Memory B cell (primary cell): ENCODE measurements at places on chromosomes 1 and 21.

- no peak for DNase-seq
Measured at GRCh38 chr1:229585338-229585737, 26.8 kb upstream of the ABCB10 start.

GRCh38 chr1:211695135-211695816 is 19.9 kb upstream of the NEK2 start:
- DNase-seq = no peak

DNA sequence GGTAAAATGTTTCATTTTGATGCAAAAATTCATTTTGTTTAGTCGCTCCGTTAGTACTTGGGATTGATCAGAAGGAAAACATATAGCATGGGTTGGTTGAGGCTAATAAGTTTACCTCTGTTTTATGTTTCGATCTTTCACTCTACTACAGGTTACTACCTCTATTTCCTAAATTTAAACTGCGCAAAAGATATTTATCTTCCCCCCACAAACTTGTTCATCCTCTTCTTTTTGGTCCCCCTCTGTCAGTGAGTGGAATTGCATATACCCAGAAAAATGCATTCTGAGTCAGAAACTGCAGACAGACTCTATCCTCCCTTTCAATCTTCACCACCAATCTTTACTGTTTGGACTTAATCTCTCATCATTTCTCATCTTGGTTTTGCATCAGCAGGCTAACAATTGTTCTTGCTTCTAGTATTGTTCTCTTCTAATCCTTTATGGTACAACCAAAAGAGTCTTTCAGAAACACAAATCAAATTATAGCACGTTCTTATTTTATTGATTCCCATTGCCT is 316.0 kb upstream of the ADGRL4 start:
- no peak for DNase-seq

DNA sequence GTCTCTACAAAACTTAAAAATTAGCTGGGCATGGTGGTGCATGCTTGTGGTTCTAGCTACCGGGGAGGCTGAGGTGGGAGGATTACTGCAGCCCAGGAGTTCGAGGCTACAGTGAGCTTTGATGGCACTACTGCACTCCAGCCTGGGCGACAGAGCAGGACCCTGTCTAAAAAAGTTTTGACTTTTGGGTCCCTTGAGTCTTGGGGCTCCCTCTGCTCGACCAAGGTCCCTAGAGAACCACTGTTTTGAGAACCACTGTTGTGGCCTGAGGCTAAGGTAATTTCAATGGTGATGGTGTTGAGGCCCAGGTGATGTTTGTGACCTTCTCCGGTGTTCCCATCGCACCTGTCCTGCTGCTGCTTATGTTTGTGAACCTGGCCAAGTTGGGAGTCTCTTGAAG is 3.1 kb upstream of the CAMTA1 start:
- DNase-seq = no peak

DNA sequence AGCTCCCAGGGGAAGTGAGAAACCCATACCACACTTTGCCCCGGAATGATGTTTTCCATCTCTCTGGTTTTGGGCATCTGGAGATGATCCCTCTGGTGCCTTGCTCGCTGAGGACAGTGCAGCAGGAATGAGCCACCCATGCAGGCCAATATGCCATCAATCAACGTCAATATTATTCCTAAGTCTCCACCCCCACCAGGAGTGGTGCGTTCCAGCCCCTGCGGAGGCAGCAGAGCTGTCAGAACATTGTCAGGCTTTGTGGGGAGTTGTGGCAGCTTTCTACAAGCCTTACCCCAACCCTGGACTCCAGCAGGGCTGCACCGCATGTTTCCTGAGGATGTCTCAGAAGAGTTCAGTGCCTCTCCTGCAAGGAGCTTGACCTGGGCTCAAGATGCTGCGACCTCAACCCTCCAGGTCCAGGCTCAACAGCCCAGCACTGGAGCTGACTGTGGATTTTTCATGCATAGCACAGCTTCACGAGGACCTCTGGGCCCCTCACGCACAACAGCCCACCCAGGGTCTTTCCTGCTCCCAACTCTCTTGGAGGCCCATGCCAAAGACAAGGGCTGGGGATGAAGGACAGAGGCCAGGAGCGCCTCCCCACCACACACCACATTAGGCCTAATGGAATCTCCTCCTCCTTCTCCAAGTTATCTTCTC is 67.5 kb downstream of the PSMG1 start:
- DNase-seq = no peak

DNA sequence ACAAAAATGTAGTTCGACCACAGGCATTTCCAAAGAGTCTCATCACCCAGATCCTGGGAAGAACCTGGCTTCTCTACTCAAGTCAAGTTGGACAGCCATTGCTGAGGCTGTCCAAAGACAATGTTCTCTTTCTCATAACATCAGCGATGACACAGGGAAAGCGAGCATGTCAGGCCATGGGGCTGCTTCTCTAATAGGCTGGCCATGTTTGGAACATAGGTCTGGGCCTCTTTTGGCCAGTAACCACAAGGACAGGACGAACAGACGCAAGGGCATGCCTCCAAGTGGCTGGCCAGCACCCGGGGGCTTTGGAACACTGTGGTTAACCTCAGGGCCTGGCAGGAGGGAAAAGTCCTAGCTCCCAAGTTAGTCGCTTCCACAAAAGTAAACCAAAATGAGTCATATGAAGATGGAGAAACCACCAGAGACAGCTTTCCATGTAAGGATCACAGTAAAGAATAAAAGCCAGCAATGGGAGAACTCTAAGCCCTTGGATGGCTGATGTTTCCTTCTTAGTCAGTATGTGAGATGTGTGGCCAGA is 80.6 kb upstream of the SLC44A3 start:
- DNase-seq = no peak

DNA sequence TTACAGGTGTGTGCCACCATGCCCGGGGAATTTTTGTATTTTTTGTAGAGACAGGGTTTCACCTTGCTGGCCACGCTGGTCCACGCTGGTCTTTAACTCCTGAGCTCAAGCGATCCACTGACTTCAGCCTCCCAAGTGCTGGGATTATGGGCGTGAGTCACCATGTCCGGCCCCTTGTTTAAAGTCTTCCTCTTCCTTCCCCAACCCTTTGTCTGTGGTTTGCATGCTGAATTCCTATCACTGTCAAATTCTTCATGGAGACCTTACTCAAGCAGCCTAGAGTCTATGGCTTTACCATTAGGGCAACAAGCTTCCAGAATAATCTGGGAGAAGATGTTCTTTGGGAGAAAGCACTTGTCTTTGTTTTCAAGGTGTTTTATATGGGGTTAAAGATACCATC is 34.7 kb downstream of the B3GALT5 start:
- no peak for DNase-seq

DNA sequence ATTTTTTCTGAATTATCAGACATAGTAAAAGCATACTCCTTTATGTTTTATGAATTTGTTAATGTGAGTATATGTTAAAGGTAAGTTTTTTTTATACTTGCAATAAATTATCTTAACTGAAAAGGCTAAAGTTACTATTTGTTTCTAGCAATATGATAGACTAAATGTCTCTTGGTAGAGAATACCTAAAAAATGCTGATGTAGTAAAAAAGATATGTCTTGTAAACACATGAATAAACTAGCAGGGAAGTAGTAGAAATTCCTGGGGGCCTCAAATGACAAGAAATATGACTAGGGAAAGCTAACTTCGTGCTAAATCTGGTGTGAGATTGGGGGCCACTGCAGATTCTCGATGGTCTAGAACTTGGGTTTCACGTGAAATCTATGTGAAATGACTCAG is 188.1 kb upstream of the CACNA1E start:
- DNase-seq = no peak

DNA sequence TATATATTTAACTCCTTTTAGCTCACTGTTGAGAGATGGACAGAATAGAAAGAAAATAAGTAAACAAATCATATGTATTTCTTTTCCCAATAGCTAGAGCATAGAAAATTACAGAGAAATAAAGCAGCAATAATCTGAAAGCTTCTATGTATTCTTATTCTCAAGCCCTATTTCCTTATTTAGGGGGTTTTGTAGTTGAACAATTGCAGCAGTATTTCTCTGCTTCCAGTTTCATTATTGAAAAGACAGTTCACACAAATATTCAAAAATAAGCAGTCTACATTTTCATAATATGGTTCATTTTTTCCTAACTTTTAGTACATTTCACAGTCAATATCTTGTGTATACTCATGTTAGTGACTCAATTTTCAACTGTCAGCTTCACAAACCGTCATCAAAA is 638.2 kb downstream of the MRPL39 start:
- DNase-seq = no peak

- no peak for DNase-seq
Measured at GRCh38 chr1:25568090-25568833, 24.9 kb downstream of the LDLRAP1 start.

GRCh38 chr1:241413974-241414373 is 57.0 kb upstream of the RGS7 start:
- DNase-seq = no peak

DNA sequence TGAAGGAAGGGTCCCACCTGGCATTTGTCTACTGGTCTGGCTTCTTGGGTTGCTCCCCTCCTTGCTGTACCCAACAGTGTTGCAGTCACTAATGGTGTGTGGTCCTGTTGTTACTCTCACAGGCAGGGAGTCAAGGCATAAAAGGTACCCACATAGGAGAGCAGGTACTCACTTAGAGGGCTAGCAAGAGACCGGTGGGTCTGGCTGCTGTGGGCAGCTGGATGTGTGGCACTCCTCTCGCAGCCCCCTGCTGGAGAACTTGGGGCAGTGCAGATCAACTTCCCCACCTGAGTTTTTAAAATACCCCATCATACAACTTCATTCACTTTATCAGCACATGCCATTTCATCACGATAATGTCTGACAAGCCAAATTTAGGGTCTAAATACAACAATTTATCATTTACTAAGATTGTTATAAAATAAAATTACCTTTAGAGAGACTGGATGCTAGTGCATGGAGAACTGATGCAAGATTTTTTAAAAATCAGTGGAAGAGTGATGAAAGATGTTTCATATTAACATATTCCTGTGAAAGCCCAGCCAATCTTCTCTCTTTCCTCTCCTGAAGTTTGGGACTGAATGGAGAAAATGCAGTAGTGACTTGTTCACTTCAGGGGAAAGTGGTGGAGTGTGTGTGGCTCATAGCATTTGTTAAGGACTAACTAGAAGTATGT is 42.8 kb downstream of the ACP6 start:
- peak; percentile 49 for DNase-seq

DNA sequence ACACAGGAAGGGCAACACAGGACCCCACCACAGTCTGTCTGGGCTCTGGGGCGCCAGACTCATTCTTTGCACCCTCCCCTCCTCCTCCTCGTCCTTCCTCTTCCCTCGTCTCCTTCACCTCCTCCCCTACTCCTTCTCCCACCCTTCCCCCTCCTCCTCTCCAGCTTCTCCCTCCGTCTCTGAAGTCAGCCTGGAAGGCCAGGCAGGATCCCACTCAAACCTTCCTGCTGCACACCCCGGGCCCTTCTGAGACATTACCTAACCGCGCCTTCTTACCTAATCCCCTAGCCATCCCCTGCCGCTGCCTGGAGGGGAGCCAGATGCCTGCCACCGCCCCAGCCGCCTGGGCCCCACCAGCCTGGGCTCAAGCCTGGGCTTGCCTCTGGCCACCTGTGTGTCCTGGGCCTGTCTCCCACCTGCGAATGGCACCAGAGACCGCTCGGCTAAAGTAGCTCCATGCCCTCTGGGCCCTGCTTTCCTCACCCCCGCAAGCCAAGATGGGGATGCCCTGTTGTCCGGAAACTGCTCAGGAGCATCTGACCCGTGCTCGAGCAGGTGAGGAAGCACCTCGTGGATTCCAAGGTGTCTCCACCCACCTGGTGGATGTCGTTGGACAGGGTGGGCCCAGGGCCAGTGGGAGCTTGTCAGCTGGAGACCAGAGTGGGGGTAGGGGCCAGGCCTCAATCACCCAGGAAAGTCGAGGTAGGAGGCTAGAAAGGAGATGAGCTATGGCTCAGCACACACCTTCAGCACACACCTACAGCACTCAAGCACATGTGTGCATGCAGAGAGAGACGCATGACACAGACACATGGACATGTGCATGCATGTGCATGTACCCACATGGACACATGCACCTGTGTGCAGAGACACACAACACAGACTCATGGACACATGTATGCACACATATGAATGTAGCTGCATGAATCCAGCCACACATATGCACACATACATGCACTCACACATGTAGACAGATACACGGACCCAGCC is 31.9 kb downstream of the WNT9A start:
- DNase-seq = no peak

DNA sequence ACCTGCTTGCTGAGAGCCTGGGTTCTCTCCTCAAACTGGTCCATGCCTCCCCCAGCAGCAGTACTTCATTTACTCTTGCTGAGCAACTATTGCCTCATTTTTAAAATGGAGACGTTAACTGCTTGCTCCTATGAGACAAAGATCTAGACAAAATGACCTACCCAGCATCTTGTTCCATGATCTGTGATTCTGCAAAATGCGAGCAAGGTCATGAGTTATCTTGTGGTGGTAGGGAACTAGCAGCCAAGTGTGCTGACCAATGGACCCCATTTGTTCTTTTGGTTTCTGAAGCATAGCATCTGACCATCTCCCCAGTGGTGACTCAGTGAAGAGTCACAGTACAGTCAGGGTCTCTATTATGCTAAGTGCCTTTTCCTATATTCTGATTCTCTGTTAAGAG is 40.4 kb downstream of the TBX15 start:
- no peak for DNase-seq

GRCh38 chr21:17658931-17659330 is 46.2 kb upstream of the BTG3 start:
- DNase-seq = no peak

- DNase-seq = no peak
Measured at GRCh38 chr1:88272216-88272615, 411.9 kb upstream of the PKN2 start.

DNA sequence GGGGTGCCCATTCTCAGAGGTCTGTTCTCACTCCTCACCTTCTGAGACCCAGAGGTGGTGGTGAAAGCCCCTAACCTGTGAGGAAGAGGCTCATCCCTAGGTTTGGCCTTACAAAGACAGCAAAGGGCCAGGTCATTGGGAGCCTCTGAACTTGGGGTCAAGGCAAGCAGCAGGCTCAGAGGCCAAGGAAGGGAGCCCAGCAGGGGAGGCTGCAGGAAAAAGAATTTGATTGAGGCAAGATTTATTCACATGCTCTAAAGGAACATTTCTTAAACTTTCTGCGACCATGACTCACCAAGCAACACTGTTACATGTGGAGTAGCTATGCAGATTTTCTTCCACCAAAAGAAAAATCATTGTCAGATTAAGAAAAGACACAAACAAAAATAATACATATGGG is 132.5 kb upstream of the SYT6 start:
- DNase-seq = no peak

DNA sequence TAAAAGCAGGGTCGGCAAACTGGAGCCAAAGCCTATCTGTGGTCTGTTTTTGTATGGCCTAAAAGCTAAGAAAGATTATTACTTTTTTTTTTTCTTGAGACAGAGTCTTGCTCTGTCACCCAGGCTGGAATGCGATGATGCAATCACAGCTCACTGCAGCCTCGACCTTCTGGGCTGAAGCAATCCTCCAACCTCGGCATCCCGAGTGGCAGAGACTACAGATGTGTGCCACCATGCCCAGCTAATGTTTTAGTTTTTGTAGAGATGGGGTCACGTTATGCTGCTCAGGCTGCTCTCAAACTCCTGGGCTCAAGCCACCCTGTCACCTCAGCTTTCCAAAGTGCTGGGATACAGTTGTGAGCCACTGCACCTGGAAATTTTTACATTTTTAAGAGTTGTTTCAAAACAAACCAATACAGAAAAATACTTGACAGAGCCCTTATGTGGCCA is 6.5 kb upstream of the GLRX2 start:
- DNase-seq = no peak
